ENCODE measurements at places on chromosomes 1 and 21.

GRCh38 chr1:23402286-23403037, 22.1 kb downstream of the TCEA3 start:
- DNase-seq, result no peak

GRCh38 chr21:34537838-34538237, 25.8 kb upstream of the KCNE1 start:
- no peak for DNase-seq

- DNase-seq, result no peak
Observed at GRCh38 chr1:47711848-47712492, 274.1 kb downstream of the FOXD2 start.

DNA sequence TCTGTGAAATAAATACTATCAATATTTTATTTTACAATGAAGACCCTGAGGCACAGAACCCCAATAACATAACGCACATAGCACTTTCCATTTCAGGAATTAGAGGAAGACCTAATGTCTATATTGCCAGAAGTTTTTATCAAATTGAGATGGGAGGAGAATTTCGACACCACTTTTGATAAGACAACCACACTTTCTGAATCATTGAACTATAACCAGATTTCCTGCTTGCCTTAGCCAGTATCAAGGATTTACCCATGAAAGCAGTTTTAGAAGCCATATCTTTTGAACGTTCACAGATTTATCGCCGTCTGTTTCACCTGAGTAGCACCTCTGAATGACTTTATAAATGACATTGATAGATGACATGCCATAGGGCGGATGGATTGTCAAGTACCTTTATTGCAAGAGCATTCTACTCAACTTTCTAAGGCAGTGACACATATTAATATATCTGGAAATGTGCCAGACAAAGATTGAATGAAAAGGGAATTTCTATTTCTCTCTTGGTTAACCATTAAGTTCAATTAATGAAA, 768.4 kb downstream of the LTN1 start:
- DNase-seq, result no peak

GRCh38 chr21:36127250-36127904, 7.5 kb upstream of the CBR3 start:
- DNase-seq, result no peak
